ENCODE measurements at places on chromosomes 2 and 18.

GRCh38 chr2:234640657-234641056, 143.8 kb upstream of the ARL4C start:
- no peak for DNase-seq

DNA sequence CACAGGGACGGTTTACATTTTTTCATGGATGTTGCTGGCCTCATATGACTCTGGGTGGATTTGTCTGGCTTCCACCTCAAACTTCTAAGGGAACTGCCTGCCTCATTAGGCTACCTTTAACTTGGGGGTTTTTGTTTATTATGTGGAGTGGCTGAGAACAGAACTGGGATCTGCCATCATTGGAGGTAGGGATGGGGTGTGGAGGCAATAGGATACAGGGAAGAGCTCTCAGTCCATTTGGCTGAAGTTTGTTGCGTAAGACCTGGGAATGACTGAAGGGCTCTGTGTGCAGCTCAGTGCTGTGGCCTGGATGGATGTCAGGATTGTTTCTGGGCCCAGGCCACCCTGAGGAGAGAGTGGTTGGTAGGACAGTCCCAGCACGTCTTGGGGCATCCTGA, 31.2 kb downstream of the ASB1 start:
- DNase-seq: no peak

DNA sequence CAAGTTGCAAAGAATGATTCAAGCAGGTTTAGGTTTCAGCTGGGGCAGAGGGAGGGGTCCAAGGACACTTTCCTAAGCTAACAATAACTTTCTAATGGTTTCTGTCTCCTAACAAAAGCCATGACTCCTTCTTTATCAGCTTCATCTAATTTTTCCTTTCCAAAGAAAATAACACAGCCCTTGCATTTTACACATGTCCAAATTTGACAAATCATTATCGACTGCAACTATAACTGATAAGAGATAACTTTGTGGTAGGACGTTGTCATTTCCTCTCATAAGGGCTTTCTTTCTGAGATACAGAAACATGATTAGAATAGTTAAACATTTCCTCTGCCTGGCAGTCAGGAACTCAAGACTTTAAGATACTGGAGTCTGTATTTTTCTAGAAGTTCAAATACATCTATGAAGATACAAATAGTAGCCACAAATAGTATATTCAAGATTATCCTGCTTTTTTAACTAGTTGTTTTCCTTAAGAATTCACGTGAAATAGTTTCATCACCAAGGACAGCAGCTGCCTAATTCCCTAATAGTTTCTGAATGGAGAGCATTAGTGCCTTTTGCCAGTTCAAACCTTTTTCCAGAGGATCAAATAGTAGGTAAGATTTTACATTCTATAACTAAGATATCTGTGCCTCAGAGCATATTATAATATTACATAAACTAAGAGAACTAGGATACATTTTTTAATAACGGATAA, 263.2 kb downstream of the EXOC6B start:
- no peak for DNase-seq

GRCh38 chr2:158973116-158973956, 4.9 kb downstream of the TANC1 start:
- no peak for DNase-seq

- DNase-seq: no peak
Observed at GRCh38 chr2:151857650-151858049, 29.4 kb upstream of the ARL5A start.

- DNase-seq: no peak
Observed at GRCh38 chr2:212708355-212708754, 169.8 kb upstream of the ERBB4 start.

GRCh38 chr18:41928581-41928980, 26.5 kb upstream of the PIK3C3 start:
- no peak for DNase-seq

- DNase-seq: no peak
Observed at GRCh38 chr2:9085353-9085752, 81.9 kb upstream of the MBOAT2 start.

Data from hypothalamus (tissue), 51 donors.